ENCODE measurements at places on chromosomes 3 and 15.

DNA sequence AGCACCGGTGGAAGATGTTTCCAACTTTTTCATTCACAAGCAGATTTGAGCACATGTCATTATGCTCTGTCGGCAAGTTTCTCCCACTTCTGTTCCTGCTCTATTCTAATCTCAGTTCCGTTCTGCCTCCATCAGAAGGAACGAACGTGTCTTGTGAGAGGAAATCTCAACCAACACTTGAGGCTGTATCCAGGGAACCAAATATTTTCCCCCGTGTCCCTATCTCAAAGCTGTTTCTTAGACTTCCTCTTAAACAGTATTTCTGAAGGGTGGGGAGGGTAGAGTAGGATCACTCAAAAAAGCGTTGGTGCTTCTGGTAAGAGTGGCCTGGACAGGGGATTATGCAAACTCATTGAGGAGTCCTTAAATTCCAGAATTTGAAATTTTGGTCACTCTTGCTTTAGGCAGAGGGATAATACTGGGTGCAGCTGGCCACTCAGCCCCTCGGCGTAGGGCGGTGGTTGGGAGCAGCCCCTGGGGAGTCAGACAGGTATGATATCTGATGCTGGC lies 54.9 kb downstream of the FRMD4B start:
- DNase-seq: no peak

DNA sequence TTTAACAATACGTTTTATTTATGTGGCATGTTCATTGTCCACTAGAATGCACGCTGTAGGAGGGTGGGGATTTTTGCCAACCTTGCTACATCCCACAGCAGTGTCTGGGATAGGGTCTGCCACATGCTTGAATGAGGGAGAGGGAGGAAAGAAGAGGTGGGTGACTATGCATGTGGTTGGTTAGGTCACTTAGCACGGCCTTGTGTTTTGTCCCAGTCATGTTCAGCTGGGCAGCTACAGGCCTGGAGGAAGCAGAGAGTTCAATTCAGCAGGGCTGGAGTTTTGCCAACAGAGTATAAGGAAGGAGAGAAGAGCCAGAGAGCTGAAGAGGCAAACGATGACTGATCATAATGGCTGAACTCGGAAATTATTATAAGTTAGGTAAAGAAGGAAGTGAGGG lies 268.4 kb upstream of the NSMCE3 start:
- DNase-seq: no peak

DNA sequence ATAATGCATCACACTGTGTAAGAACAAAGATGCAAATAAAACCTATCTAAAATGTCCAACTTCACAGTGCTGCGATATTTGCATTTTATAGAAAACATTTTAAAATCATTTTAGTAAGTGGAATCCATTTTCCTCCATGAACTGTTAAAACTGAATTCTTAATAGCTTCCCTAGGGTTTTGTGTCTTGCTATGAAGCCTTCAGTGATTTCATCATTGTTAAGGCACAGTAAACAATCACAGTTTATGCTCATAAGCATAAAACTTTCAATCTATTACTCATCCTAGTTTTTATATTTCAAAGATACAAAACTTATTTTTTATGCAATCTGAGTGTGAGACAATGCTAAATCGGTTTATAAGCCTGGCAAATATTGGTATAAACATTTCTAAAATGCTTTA lies 509.7 kb downstream of the TUSC7 start:
- no peak for DNase-seq

GRCh38 chr3:15309662-15310335 lies 22.6 kb downstream of the SH3BP5 start:
- DNase-seq: no peak

DNA sequence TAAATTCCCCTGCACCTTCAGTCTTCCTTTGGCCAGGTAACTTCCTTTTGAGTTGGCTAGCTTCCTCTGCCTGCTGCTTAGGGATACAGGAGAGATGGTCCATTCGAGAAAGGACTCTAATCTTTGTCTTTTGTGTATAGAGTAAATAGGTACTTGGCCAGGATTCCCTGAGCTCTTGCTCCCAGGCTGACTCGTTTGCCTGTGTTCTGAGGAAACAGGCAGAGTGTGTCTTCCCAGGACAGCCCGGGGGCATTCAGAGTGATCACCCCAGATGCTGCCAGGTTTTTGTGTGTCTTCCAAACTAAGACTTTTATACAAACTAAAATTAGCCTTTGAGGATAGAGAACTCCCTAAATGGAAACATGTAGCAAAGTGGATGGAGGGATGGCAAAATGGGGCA lies 39.5 kb downstream of the TMEM108 start:
- DNase-seq: no peak

DNA sequence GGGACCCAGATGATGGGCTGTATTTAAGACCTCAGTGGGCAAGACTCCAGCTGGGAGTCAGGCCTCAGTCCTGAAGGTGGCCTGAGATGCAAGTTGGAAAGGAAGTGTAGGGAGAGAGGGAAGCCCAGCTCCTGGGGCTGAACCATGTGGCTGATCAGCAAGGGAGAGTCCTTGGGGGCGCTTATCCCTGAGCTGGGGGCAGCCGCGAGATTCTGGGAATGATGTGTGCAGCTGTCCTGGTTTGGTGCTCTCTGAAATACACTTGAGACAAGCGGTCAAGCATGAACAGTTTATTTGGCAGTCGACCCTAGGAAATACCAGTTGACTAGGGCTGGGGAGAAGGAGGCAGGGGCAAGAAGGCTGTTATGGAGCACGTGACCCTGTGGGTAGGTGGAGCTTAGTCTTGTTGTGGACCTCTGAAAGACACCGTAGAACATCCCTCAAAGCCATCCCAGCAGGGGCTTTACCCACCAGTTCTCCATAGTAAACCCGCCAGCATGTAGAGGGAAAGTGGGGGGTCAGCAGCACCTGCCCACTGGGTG lies 41.8 kb upstream of the SLC6A11 start:
- no peak for DNase-seq

- no peak for DNase-seq
Observed at GRCh38 chr3:35635926-35636683, 3.2 kb upstream of the ARPP21 start.

DNA sequence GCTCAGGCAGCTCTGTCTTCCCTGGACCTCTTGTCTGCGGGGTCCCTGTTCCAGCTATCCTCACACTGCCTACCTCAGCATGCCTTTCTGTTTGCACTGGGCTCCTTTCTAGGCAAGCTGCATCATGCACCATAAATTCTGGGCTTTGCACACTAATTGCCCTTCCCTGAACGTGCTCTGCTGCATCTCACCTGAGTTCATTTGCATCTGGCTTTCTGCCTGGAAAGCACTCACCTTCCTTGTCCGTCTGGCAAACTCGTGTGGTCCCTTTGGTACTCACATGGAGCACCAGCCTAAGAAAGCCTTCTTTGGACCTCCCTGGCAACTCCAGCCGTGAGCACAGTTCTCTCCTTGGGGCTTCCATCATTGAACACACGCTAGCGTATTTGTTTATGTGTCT lies 365.6 kb downstream of the SV2B start:
- no peak for DNase-seq

DNA sequence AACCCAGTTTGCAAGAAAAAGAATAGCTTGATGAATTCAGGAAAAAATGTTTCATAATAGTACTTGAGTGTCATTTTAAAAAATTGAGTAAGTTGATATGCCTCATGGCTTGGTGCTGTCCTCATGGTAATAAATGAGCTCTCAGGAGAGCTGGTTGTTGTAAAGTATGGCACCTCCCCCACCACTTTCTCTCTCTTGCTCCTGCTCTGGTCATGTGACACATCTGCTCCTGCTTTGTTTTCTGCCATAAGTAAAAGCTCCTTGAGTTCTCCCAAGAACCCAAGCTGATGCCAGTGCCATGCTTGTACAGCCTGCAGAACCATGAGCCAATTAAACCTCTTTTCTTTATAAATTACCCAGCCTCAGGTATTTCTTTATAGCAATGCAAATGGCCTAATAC lies 108.8 kb upstream of the CRBN start:
- DNase-seq: no peak

DNA sequence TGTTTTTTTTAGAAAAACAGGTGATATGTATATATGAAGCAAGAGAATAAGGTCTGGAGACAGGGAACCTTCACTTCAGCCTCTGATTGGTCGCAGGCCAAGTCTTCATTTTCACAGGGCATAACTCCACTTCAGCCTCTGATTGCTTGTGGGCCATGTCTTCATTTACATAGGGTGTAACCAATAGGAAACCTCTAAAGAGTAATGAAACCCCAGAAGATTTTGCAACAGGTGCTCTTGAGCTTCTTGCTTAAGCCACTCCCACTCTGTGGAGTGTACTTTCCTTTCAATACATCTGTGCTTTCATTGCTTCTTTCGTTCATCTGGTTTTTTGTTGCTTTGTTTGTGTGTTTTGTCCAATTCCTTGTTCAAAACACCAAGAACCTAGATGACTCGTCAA lies 22.6 kb upstream of the SCG3 start:
- DNase-seq: no peak

DNA sequence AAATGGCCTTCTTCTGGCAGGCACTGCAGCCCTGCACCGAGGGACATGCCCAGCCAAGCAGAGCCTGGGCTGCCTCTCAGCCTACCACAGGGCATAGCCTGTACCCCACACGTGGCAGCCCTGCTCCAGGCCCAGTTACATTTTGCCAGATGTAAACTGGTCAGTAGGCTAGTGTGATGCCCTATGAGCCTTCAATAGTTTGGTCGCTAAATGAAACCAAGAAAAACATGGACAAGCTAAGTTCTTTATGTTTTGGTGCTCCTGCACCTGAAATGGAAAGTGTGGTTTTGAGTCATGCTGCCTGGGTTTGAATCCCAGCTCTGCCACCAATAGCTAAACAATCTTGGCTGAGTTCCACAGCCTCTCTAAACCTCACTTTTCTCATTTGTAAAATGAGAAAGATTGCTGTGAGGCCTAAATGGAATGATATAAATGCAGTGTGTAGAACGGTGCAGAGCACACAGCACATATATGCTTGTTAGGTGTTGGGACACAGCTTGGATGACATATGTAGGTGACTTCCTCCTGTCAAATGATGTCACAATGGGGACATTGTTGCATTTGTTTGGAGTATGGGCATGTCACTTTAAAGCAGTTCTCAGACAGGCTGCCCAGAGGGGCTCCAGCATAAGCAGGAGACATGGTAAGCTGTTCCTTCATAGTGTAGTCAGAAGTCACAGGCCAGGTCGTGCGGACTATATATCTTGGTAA lies 57.4 kb downstream of the ZBTB38 start:
- no peak for DNase-seq

- DNase-seq: no peak
Observed at GRCh38 chr3:175732017-175732416, 872.9 kb downstream of the NAALADL2 start.

DNA sequence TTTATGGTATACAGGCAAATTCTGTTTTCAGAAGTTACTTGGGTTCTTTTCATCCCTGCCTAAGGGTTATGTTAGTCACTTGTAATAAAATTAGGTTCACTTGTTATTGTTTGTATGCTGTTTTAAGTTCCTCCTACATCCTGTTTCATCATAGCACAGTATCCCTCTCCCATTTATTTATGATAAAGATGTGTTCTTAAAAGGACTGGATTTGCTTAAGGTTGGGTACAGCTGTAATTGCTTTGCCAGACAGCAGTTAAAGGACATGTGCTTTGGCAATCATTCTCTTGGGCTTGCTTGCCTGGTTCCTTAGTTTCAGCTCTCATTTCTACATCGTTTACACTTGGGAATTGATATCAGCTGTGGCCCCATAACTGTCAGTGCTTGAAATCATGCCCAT lies 11.7 kb downstream of the ATP2C1 start:
- DNase-seq: no peak

DNA sequence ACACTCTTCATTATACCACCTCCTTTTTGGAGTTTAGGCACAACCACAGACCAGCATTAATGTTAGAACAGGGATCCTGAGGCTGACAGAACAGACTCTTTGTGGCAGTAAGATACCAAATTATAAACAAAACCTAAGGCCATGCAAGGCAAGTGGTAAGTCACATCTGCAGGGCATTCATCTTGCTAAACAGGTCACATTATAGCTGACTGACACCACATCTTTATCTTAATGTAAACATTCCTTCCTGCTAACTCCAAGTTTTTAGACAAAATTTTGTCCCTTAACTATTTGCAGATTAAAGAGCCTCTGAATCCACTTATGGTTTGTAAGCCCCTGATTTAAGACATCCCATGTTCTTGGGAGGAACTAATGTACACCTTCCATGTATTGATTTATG lies 500.6 kb downstream of the PYDC2 start:
- no peak for DNase-seq

GRCh38 chr15:38474155-38474757 lies 20.3 kb downstream of the FAM98B start:
- DNase-seq: no peak

GRCh38 chr3:46990573-46991374 lies 11.3 kb downstream of the NBEAL2 start:
- DNase-seq: no peak

DNA sequence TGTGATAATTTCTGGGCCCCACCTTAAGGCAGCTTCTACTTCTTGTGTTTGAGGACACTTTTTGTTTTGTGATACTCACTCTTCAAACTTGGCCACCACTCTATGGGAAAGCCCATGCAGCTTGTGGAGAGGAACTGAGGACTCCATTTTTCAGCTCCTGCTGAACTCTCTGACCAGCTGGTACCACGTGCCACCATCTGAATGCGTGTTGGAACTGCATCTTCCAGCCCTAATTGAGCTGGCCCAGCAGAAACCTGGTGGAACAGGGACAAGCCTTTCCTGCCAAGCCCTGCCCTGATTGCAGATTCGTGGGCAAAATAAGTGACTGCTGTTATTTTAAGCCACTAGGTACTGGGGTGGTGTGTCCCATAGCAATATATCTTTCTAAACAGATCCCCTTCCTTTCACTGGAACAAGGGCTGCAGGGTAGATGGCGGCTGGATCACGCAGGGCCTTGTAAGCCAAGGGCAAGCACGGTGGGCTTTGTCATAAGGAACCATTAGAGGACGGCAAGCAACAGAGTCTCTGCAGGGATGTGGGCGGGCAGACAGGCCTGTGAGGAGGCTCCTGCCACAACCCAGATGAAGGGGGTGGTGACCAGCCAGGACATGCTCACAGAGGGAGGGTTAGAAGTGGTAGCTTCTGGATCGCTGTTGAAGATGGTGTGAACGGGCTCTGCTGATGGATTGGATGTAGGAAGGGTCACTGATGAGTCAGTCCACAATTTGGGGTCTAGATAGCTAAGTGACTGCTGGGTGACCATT lies 9.5 kb downstream of the H1-8 start:
- no peak for DNase-seq

DNA sequence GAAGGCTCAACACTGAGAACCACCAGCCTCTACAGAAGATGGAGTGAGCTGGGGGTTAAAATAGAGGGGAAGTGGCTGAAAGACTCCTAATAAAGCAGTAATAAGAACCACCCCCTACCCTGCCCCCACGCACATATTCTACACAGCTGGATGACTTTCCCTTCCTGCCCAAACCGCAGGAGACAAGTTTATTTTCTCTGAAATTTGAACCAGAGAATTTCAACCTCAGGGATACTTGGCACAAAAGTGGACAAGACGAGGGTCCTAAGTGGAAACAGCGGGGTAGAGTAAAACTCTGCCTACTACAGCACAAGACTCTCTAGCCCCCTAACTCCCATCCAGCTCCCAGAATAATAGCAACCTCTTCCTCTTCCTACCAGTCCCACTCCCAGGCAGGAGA lies 28.4 kb downstream of the USF3 start:
- DNase-seq: no peak

GRCh38 chr3:194985031-194985578 lies 285.9 kb downstream of the XXYLT1 start:
- no peak for DNase-seq

Measured in stimulated activated CD4-positive, alpha-beta T cell treated with anti-CD3 and anti-CD28 coated beads, TNF-alpha, amount 100 ng/mL, for 4 hours (primary cell).